Lower leg skin (tissue), 4 donors: ENCODE measurements at places on chromosomes 5 and 9. TPM values are rescaled to one million over a fixed set of nuclear protein-coding genes. Genes with fewer than 3 reads are reported as not detected.

DNA sequence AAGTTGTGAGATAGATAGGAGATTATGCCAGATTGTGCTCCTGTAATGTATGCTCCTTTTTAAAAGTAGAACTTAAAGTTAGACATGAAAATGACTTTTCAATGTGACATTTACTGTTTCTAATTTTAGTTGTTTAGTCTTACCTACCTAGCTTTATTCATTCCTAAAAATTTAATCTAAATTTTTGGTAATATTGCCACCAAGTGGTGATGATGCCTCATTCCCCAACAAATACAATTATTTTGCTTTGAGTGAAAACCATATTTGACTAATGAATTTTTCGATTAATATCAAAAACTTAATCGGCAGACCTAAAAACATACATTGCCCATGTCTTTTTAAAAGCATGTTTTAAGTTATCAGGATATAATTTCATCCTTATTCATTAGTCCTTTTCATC is 25.6 kb downstream of the PPWD1 start:
- no peak for DNase-seq

- no peak for DNase-seq
These were observed 1.1 kb upstream of the TNFAIP8 start for GRCh38 chr5:119354537-119355243.

Gene TGFBI
- 312 TPM for total RNA-seq

- DNase-seq: no peak
These were observed 3.7 kb downstream of the OTULIN start for GRCh38 chr5:14668181-14668591.

- DNase-seq: no peak
These were observed at the start of gene CD72 for GRCh38 chr9:35618325-35618727. Gene CD72, minus strand, starts transcription at chr9:35618413. Its CDS starts 110 bp downstream, at chr9:35618303.

GRCh38 chr5:124919076-124919475 is 172.6 kb upstream of the ZNF608 start:
- DNase-seq: no peak

- no peak for DNase-seq
These were observed 33.4 kb downstream of the LPCAT1 start for GRCh38 chr5:1490376-1490775.

Gene CD274
- 1.5 TPM for total RNA-seq

GRCh38 chr5:124671193-124671592 is 75.2 kb downstream of the ZNF608 start:
- DNase-seq: no peak

Gene N4BP3
- 26.3 TPM for total RNA-seq

GRCh38 chr5:54362434-54362833 is 52.1 kb upstream of the ARL15 start:
- DNase-seq: no peak

Gene ADAM19
- total RNA-seq: 1.7 TPM

- no peak for DNase-seq
These were observed 209.4 kb upstream of the TRIM32 start for GRCh38 chr9:116477584-116478141.
